ENCODE measurements at places on chromosomes 12 and 14.
A peak's percentile ranks its signal among the peaks of the same experiment; 100 is the strongest.

- no peak for DNase-seq
Observed at GRCh38 chr12:45336762-45337596, 121.1 kb downstream of the ANO6 start.

DNA sequence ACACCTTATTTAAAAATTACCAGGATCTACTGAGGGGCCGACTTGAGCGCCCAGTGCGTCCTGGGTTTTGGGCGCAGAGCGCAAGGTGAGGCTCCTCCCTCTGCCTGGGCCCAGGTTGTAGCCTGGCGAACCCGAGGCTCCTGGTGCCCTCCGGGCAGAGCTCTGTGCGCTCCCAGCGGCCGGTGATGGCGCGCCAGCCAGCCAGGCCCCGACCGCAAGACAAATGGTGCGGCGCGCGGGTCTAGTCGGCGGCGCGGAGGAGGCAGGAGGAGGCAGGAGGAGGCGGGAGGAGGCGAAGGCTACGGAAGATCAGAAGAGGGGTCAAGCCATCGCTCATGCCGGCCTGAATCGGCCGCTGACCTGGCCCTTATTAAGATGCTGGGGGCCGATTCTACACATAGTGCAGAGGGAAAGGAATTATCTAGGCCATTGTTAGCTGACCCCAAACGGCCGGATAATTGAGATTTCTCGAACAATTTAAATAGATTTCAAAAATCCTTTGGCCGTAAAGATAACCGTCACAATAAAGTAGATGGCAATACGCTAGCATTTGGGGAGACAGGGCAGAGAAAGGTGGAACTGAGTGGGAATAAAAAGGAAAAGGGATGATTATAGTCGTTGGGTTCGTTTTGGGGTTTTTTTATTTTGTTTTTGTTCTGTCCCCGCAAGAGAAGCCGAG, 2.8 kb downstream of the TBX5 start:
- DNase-seq, result no peak

GRCh38 chr14:90381011-90381786, 15.6 kb upstream of the CALM1 start:
- no peak for DNase-seq

DNA sequence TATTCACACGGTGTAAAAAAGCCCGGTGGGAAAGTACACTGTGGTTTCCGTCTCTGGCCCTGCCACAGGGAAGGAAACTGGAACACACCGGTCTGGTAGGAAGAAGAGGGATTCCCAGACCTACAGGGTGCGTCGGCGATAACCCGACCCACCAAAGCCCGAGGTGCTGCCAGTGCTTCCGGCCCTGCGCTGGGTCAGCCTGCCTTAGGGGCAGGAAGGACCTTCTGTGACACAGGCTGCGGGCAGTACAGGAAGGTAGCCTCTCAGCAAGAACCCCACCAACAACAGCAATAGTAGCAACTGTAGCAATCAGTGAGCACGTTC, 169.5 kb upstream of the FKBP4 start:
- no peak for DNase-seq

- DNase-seq, result no peak
Observed at GRCh38 chr14:99413911-99414310, 66.7 kb downstream of the SETD3 start.

GRCh38 chr14:90804292-90805083, 11.7 kb downstream of the TTC7B start:
- no peak for DNase-seq

- DNase-seq, result no peak
Observed at GRCh38 chr12:49972641-49973360, at the start of gene AQP6. Gene AQP6, plus strand, starts transcription at chr12:49972947. Its CDS starts 227 bp downstream, at chr12:49973174.

DNA sequence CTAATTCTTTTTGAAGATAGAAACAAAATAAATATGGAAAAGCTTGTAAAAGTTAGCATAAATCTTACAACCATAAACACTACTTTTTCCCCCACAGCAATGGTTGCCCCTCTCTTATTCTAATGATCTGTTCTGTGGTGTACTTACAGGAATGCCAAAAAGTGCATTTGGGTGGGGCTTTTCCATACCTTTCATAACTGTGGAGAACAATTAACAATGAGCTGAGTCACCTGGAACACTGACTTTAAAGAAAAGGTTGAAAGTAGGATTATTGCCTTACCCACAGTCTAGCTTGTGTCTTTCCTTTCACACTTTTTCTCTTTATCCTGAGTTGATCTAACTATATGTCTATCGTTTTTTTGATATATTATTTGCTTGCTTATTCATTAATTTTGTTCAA, 86.9 kb downstream of the TPH2 start:
- no peak for DNase-seq

- no peak for DNase-seq
Observed at GRCh38 chr12:57367121-57367520, 63.7 kb downstream of the R3HDM2 start.

- DNase-seq, result no peak
Observed at GRCh38 chr12:43840338-43840737, 4.5 kb downstream of the TMEM117 start.

- no peak for DNase-seq
Observed at GRCh38 chr12:32117316-32117715, 10.7 kb downstream of the BICD1 start.

GRCh38 chr14:28651148-28651547, 115.4 kb upstream of the FOXG1 start:
- no peak for DNase-seq

- no peak for DNase-seq
Observed at GRCh38 chr12:111099186-111099585, 178.8 kb upstream of the MYL2 start.

DNA sequence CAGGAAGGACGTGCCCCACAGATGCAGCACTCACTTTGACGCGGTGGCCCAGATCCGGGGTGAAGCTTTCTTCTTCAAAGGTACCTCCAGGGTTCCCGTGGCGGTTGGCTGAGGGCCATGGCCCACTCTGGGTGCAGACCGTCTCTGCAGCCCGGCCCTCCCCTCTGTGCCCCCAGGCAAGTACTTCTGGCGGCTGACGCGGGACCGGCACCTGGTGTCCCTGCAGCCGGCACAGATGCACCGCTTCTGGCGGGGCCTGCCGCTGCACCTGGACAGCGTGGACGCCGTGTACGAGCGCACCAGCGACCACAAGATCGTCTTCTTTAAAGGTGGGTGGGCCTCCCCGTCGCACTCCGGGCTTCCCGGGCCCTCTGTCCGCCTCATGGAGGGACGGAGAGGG, 16.9 kb downstream of the MMP17 start:
- no peak for DNase-seq

DNA sequence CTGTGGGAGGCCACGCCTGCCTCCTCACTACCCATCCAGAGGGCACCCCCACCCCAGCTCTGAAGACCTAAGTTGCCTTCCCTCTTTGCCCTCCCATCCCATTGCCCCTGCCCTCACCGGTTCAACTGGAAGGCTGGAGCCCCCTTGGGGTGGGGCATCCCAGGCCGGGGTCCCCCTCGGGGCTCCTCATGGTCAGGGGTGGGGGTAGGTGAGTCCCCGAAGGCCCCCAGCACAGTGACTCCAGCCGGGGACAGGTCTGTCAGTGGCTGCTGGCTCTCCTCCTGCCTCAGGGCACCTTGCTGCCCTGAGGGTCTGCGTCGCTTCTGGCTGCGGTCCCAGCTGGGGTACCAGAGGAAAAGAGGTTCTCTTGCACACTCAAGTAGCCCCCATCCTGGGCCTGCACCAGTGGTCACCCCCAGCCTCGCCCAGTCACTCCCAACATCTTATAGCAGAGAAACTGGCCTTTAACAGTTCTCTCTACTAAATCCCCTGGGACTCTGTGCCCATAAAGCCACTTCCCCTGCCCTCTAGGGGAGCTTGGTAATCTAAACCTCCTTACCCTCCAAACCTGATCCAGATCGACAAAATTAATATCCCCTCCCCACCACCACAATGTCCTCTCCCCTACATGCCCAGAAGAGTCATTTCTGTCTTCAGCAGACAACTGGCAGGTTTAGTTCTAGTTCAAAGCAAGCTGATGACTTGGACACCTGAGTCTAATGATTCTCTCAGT, 5.1 kb downstream of the PIANP start:
- DNase-seq, result no peak

GRCh38 chr14:55731881-55732498, 152.0 kb downstream of the KTN1 start:
- peak; percentile 28 for DNase-seq

GRCh38 chr14:95494456-95494855, 22.0 kb downstream of the SYNE3 start:
- no peak for DNase-seq

GRCh38 chr12:124732275-124733075, 131.2 kb downstream of the SCARB1 start:
- DNase-seq, result no peak

DNA sequence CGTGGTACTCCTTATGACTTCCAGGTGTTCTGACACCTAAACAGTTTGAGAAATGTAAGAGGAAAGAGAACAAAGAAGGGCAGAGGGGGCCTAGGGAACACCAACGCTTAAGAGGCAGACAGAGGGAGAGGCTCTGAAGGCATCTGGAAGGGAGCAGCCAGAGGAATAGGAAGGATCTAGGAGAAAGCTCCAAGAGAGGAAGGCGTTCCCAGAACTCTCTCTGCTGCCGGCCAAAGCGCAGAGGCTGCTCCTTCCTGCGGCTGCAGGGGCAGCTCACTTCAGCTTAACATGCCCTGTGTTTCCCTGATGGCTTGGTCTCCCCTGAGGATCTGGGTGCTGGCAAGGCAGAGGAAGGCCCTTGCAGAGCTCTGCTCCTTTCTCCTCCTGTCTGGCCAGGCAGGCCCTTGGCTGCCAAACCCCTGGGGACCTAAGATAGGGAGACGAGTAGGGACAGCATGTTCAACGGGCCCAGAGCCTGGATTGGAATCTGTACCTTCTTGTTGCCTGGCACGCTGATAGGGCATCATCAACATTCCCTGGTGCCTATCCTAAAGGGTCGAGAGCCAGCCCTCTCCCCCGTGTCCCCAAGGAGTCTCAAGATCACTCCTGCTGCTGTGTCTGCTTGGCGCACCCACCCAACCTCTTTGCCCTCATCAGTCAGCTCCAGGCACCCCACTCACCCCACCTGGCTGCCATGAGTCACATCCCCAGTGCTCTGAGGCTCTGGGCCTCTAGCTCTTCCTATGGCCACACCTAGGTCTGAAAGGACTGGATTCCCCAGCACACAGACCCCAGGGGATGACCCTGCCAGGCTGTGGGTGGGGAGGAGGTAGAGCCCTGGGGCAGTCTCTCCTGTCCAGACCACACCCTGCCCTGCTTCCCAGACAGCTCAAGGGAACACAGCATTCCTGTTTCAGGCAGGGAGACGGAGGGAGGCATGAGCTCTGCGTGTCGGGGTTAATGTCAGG, 45.6 kb downstream of the LTBP2 start:
- no peak for DNase-seq

GRCh38 chr14:36656687-36657398, 4.8 kb upstream of the PAX9 start:
- DNase-seq, result no peak

- DNase-seq, result no peak
Observed at GRCh38 chr12:1644534-1645438, 15.8 kb downstream of the WNT5B start.

- no peak for DNase-seq
Observed at GRCh38 chr12:114858388-114859146, 174.6 kb upstream of the TBX3 start.

- DNase-seq, result no peak
Observed at GRCh38 chr14:30272848-30273832, 285.8 kb upstream of the G2E3 start.
